ENCODE measurements at places on chromosomes 6 and 20.

DNA sequence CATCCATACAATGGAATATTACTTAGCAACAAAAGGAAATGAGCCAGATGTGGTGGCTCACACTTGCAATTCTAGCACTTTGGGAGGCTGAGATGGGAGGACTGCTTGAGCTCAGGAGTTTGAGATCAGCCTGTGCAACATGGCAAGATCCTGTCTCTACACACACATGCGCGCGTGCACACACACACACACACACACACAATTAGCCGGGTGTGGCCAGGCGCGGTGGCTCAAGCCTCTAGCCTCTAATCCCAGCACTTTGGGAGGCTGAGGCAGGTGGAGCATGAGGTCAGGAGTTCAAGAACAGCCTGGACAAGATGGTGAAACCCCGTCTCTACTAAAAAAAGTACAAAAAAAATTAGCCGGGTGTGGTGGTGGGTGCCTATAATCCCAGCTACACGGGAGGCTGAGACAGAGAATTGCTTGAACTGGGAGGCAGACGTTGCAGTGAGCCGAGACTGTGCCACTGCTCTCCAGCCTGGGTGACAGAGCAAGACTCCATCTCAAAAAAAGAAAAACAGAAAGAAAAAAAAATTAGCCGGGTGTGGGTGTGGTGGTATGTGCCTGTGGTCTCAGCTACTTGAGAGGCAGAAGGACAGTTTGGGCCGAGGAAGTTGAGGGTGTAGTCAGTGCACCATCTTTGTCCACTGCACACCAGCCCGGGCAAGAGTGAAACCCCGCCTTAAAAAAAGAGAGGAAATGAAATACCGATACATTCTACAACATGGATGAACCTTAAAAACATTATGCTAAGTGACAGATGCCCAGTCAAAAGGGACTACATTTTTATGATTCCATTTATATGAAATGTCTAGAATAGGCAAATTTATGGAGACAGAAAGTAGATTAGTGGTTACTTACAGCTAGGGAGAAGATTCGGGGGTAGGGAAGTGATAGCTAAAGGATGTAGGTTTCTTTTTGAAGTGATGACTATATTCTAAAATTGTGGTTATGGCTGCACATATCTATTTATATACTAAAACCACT, 52.5 kb downstream of the RBL1 start:
- DNase-seq, result peak; percentile 22

DNA sequence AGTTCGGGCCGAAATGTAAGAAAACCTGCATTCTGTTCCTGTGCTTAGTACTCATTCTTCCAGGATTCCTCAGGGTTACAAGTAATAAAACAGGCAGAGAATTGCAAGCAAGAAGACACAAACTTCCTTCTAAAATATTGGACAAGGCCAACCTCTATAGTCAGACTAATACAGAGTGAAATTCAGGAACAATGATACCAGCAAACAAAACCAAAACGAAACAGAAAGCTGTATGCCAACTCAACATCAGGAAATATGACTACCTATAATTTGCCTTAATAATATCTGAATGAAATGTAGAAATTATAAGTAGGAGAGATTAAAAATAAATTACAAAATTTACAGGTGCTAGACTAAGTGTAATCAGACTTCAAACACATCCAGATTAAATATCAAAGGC, 238.8 kb downstream of the HIVEP2 start:
- peak; percentile 60 for DNase-seq

DNA sequence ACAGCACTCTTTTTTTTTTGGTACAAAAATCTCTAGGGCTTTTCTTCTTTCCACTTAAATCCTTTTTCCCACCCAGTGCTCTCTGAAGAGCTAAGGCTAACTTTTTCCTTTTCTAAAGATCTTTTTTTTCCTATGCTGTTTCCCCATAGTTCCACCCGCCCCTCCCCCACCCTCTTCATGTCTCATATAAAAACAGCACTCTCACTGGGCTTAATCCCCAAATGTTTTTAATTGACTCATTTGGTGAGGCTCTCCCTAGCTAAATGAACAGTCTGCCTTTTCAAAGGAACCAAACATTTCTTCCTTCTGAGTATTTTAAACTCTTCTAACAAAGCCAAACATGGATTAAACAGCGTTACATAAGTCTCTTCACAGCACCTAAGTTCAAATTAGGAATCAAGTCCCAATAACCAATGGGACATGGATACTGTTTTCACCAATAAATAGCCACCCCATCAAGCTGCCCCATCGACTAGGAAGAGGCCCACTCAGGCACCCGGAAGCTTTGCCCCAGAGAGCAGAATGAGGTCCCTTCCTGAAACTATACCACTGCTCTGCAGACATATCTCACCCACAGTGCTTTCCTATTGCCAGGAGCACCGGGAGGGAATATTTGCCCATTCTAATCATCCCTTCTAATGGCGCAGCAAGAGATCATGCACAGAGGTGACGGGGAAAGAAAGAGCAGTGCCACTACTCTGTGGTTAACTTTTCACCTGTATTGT, 63.7 kb downstream of the ATXN1 start:
- no peak for DNase-seq

- DNase-seq, result no peak
These were observed 45.3 kb upstream of the STXBP5 start for GRCh38 chr6:147158881-147159280.

DNA sequence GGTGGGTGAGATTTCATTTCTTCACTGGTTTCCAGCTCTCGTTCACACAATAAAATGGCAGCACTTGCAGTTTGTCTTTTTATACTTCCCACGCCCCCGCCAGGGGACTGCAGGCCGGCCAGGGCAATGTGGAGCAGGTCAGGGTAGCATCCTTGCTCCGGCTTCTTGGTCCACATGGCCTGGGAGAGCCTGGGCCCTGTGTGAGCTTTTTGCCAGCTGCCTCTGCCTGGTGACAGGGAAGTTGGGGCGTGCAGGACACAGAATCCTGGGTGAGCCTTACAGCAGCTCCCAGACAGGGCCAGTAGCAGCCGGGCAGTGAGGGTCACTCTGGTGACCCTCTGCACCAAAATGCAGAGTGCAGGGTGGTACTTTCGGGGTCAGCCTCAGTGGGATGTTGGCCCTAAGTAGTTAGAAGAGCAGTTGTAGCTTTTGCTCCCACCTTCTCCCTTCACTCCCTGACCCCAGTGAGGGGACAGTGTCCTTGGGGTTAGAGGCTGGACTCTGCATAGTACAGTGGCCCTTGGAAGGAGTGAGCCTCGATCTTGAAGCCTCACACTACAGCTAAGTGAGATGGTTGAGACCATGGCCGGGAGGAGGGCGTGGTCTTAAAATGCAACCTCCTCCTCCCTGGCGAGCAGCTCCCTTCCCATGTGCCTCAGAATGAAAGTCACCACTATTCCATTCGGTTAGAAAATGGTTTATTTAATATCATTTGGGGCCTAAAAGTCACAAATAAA, 23.8 kb downstream of the PYGB start:
- no peak for DNase-seq

- no peak for DNase-seq
These were observed 1.9 kb downstream of the TMEM200A start for GRCh38 chr6:130367767-130368166.

DNA sequence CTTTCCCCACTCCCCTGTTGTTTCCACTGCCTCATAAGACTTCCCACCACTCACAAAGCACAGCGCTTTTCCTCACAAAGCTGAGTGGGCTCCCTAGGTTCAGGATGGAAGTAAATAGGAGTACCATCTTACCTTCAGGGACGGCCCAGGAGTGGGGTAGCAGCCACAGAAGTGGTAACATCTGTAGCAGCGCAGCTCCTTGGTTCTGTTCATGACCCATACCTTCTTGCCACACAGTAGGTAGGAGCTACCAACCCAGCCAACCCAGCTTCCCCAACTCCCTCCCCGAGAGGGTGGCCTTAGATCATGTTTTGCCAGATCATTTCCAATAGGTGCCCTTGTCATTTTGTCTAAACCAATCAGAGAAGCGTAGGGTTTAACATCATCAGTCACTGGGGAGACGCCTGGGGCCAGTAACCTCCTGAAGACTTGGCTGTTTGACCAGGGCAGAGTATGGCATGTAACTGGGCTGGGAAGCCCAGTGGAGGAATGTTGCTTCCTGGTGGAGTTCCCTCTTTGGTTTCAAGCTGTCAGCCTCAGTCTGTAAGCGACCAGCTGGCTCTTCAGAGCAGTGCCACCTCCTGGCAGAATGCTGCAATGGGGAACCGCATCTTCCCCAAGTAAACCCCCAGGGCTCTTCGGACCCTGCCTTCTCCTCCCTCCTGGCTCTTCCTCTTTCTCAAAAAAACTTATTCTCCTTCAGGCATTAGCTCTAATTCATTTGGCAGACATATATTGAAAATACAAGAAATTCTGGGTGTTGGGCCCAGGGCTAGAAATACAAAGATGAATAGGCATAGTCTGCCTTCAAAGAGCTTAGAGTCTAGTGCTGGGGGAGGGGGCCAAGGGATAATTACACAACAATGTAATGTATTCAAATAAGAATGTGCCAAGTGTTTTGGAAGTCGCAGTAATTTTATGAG, at the start of gene HLA-DMA:
Gene HLA-DMA (minus strand): TSS at position 281 of the 923 bp plus-strand sequence. CDS start 61 bp downstream, at position 220.
- peak; percentile 97 for DNase-seq

- DNase-seq, result no peak
These were observed 17.7 kb downstream of the HCK start for GRCh38 chr20:32069711-32070110.

GRCh38 chr6:122753688-122754056, 25.8 kb upstream of the FABP7 start:
- DNase-seq, result no peak

GRCh38 chr20:6051505-6051904, 2.4 kb downstream of the LRRN4 start:
- peak; percentile 24 for DNase-seq

DNA sequence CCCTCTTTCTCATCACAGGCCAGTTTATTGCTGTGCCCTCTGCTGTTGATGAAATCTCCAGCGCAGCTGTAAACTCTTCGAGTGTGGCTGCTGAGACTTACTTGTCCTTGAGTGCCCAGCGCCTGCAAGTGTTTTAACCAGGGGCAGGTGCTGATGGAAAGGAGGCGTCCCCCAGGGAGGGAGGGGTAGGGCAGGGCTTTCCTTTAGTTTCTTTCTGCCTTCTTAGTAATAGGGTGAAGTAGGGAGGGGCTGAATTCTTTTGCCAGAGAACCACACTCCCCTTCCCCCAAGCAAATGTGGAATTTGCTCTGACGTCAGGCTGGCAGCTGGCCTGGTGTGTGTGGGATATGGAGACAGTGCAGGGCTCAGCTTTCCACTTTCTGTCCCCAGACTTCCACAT, 61.2 kb downstream of the IGF2R start:
- DNase-seq, result no peak

- peak; percentile 82 for DNase-seq
These were observed 284.7 kb upstream of the TAB2 start for GRCh38 chr6:149032599-149033405.

DNA sequence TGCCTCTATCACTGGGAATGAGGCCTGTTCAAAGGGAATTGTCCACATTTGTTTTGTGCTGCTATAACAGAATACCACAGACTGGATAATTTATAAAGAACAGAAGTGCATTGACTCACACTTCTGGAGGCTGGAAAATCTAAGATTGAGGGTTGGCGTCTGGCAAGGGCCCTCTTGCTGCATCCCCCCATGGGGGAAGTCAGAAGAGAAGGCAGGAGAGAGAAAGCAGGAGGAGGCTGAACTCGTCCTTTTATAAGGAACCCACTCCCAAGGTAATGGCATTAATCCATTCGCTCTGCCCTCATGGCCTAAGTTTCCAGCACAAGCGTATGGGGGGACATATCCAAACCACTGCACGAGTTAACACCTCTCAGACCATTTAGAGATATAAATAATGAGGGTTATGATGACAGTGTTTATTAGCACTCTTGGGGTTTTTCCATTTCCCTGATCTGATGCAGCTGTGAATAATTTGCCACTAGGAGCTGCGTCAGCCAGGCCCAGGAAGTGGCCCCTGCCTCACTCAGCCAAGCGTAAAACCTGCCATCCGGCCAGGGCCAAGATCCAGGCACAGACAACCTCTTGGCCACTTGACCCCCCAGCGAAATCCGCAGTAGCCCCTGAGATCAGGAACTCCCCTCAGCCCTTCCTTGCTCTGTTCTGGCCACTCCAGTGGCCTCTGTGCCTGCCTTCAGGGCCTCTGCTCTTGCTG, 14.2 kb upstream of the SLCO4A1 start:
- DNase-seq, result no peak

GRCh38 chr6:20722455-20722854, 188.2 kb downstream of the CDKAL1 start:
- no peak for DNase-seq

GRCh38 chr20:48824830-48825565, 2.8 kb downstream of the PREX1 start:
- DNase-seq, result no peak

DNA sequence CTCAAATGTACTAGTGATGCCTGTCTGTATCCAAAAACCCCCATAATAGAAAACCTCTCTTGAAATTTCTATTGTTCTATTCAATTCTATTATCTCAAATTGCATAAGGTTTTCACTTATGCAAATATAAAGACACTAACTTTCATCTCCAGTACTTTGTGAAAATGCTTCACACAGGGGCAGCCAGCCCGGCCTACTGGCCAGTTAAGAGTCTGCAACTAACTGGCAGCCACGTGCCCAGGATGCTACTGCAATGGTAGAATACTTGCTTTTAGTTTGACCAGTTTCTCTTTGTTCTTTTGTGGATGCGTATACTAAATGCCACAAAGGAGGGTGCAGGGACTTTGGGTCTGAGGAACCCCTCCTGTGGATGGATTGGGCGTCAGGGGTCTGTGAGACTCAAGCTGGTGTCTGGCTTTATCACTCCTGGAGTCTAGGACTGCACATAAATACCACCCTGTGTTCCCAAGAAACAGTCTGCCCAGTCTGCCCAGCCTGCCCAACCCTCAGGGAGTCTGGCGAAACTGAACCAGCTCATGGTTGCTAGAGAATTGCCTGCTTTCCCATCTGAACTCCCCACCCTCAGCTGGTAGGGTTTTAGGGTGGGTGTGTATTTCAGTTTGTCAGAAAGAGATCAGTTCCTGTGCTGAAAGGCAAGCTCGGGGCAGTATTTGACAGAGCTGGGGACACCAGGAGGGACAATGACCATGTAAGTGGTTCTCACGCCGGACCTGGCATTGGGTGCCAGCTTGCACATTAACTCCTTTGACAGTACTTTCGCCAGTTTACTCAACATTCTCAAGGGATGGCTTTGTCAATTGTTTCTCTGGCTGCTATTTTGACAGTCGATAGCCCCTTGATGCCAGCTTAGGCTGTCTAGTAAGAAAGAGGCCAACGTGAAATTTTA, 558.2 kb upstream of the JAG1 start:
- DNase-seq, result no peak

DNA sequence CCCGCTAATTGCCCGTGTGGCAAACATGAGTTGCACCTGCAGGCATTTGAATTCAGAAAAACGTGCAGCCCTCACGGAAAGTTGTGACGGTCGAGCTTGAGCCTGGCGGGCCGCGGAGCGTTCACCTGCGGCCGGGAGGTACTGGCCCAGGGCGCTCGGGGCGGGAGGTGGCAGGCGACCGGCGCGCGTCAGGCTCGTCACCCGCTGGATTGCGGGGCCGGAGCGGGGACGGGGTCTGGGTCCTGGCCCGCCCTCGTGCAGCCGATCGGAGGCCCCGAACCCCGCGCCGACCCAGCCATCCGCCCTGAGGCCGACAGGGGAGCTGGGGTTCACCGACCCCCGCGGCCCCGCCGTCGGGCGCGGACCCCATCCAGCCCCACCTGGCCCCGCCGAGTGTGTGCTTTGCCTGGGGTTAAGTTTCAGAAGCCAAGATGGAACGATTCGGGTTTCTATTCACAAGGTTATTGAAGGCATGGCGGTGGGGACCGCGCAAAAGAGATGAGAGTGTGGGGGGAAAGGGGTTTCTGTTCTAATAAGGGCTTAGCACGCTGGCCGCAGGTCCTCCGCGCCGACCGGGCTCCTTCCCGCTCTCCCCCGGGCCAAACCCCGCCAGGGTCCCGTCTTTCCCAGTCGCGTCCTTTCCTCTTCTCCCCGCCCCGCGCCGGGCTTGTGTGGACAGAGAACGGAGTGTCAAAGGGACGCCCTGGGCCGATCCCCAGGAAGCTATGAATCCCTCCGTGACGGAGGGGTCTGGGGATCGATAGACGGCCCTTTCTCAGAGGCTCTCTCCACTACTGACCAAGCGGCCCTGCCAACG, 1.6 kb upstream of the HEY2 start:
- DNase-seq, result no peak

Data from suppressor macrophage (primary cell).